SJSA1 (cell line): ENCODE measurements at places on chromosomes 3 and 15.

DNA sequence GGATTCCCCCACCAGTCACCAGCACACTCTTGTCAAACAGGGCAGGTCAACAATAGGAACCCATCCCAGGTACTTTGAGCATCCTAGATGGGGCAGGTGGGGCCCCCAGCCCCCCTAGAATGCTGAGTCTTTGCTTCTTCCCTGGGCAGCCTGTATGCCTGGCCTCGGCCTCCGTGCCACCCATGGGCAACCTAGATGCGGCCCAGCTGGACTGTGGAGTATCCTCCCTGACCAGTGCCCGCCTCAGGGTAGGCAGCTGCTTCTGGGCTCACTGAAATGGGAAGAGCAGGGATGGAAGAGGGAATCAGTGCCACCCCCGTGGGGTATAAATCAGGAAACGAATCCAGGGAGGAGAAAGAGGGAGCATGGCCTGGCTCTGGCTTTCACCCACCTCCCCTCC, 10.9 kb downstream of the DNAH1 start:
- no peak for DNase-seq

DNA sequence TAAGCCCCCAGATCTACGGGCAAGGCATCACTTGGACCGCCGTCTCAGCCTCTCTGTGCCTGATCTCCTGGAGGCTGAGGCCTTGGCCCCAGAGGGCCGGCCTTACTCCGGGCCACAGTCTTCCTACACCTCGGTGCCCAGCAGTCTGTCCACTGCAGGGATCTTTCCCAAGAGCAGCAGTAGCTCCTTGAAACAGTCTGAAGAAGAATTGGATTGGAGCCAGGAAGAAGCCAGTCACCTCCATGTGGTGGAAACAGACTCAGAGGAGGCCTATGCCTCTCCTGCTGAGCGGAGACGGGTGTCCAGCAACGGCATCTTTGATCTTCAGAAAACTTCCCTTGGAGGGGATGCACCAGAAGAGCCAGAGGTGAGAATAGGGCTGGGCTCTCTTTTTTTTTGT, 67.0 kb downstream of the MCTP2 start:
- DNase-seq: no peak

GRCh38 chr15:72302955-72303354, 17.0 kb downstream of the CELF6 start:
- DNase-seq: no peak

DNA sequence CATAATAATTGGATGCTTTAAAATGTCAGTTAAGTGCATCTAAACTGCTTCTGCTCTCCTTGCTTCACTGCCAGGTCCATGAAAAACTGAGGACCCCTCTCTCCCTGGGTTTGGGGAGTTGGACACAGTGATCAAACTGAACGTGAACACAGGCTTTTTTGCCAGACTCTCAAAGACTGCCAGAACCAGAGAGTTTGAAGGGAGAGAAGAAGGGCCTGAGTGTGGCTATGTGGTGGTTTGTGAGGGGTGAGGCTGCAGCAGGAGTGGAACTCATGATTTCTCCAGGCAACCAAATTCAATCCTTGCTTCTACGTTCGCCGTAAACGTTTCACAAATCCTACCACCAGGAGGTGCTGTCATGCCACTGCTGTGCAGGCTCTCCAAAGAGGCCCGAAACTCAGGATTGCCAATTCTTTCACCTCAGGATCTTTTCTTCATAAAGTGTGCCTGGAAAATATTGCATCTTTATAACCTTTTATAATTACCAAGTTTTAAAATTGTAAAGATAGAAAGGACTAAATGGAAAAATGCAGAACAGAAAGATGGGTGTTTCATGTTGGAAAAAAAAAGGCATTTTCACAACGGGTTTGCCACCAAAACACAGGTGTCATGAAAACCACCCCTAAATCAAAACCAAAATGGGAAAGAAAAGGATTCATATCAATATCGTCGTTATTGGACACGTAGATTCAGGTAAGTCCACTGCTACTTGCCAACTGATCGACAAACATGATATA, 19.7 kb downstream of the TM4SF4 start:
- peak; percentile 38 for DNase-seq

- DNase-seq: no peak
Measured at GRCh38 chr15:98723195-98723594, 74.9 kb downstream of the IGF1R start.

DNA sequence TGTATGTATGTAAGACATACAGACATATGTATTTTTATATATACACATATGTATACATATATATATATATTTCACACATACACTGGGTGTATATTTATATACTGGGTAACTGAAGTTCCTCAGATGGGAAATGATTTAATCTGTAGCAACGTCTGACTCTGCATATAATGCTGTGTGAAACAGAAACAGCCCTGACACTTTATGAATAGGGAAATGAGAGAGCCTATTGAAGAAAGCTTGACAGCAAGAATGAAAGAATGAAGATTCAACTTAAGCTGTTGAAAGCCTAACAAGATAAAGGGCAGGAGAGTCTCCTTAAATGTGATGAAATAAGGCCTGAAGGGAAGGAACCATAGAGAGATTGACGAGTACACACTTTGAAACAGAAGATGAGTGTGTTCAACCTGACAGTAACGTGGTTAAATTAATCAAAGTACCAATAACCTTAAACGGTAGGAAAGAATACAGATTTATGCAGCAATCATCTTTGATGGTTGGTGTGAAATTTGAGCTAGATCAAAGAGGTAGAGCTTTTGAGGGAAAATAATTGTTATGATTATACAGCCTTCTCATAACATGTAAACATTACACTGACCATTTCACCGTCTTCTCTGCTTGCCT, 169.9 kb downstream of the MECOM start:
- no peak for DNase-seq

DNA sequence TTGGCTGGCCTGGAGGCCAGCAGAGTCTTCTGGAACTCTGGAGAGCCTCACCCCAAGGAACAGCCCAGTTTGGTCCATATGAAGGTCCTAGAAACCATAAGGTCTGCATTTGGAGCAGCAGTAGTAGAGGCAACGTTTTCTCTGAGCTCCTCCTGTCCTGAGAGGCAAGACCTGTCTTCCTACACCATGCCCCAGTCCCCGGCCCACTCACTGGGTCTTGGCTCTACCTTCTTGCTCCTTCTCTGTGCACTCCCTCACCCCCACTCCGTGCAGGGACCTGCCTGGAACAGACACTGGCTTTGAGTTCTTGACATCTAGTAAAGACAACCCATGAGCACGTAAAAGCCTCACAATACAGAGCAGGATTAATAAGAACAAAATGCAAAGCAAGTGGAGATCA, 76.6 kb downstream of the CHRD start:
- no peak for DNase-seq

- no peak for DNase-seq
Measured at GRCh38 chr3:57434041-57434440, 110.1 kb downstream of the DNAH12 start.

DNA sequence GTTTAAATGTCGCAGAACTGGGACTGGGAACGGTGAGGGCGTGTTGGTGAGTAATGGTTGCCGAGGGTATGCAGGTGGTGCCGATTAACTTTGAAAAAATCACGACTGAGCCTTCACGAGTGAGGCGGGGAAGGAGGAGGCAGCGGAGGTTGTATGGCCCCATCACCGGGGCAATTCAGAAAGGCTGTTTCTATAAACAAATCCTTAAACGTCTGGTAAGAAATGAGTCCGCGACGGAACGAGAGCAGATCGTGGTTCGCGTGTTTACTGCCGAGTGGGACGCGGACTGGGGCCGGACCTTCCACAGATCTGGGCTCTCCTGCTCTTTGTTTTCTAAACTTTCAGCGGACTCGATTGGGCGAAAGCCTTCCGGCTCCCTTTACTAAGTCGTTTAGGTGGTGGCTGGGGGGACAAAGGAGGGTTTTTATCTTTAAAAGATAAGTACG, 2.7 kb downstream of the IGF1R start:
- no peak for DNase-seq

DNA sequence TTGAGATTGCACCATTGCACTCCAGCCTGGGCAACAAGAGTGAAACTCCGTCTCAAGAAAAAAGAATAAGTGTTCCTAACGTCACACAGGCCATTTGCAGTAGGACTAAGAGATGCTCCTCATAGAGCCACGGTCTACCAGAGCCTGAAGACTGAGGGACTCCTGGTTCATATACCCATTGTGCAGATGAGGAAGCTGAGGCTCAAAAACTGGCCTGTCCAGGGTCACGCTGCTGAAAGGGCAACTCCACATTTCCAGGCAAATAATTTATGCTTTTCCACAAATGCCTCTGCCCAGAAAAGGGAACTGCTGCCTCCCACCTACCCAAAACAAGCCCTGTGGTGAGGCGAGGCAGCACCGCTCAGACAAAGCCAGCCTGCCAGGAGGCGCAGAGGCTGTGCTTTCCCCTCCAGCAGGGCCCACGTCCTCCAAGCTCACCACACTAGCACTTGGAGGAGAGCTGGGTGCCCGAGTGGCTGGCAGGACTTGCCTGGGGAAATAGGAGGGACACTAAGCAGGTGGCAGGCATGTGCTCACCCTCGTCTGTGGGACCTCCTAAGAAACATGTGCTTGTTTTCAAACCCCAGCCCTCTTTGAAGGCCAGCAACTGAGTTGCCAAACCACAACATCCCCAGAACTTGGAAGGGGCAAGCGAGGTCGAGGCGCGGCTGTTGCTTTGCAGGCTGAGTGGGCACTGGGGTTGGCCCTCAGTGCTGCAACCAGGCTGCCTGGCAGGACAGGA, 195.6 kb downstream of the XXYLT1 start:
- DNase-seq: no peak

- no peak for DNase-seq
Measured at GRCh38 chr3:50205413-50206276, 574 bp downstream of the SLC38A3 start.

DNA sequence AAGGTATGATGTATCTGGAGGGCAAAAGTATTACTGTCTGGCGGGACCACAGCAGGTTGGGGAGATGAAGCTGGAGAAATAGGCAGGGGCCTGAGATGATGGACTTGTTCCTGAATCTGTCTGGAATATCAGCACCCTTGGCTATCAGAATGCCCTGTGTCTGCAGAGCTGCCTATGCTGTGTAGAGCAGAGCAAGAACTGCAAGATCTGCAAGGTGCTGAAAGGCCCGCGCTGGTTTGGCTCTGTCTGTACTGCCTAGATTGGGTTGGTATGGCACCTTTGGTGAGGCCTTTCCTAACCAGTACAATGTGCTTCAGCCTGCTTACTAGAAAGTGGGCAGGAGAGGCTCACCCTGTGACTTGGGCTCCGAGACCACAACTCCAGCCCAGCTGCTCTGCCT, 96.8 kb downstream of the WDR76 start:
- DNase-seq: no peak

DNA sequence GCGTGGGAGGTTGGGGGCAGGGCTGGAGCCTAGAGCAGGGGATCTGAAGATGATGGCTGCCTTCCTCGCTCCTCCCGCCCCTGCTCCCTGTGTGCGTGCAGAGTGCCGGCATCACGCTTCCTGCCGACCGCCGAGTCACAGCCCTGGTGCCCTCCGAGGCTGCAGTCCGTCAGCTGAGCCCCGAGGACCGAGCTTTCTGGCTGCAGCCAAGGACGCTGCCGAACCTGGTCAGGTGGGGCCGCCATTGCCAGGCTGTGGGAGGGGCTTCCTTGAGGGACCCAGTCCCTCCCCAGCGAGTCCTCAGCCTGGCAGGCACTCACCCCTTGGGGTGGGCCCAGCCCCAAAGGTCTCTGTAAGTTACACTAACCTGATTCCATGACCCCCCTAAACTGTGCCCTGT, 17.6 kb downstream of the STAB1 start:
- DNase-seq: no peak

DNA sequence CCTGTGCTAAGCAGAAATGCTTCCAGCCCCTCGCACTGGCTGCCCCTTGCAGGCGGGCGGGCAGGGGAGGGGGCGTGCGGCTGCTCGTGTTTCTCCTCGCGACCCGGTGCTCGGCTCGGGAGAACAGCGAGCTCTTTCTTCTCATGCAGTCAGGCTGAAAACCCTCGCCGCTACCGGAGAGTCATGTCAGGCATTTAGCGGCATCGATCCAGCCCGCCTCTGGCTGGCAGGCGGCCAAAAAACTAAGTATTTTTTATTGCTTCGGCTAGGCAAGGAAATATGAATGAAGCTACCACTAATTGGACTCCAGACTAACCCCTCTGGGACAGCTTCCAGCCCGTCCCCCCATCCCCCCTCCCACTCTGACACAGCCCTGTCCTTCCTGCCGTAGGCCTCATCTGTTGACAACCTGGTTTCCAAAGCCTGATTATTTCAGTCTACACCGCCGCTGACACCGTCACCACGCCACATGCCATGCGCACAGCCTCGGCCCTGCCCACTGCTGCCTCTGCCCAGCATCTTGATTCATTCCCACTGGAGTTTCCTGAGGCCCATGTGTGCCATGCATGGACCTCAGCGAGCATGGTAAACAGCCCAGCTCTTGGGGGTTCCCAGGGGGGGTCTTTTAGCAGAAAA, 35.3 kb downstream of the TLE3 start:
- no peak for DNase-seq

DNA sequence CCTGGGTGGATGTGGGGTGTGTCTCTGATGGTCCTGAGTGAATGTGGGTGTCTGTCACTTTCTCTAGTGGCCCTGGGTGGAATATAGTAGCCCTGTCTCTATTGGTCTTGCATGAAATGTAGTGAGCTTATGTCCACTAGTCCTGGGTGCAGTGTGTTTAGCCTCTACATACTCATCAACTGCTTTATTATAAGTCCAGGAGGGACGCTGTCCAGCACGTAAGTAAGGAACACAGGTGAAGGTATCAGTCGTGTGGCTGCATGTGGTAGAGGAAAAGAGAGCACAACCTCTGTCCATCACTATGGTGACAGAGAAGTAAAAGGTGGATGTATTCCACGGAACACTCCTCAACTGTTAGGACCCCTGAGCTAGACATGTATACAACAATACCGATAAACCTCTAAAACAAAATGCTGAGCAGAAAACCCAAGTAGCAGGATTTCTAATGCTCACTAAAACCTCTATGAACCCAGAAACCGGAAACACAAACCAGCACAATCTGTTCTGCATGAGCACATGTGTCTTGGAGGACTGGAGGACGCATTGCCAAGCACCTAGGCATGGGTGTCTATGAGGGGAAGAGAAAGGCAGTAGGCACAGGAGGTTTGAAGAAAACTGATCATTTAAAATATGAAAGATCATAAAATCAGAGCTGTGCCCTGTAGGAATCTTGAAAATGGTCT, 11.0 kb downstream of the LTF start:
- no peak for DNase-seq

- peak; percentile 42 for DNase-seq
Measured at GRCh38 chr3:172321035-172321434, 127.2 kb downstream of the GHSR start.

- no peak for DNase-seq
Measured at GRCh38 chr3:144809380-144809779, 837.8 kb downstream of the DIPK2A start.

GRCh38 chr15:42059661-42060476, 34.5 kb downstream of the PLA2G4D start:
- DNase-seq: no peak

- no peak for DNase-seq
Measured at GRCh38 chr3:132553826-132554225, 43.2 kb upstream of the ACKR4 start.
